ENCODE measurements at places on chromosomes 1 and 21.

DNA sequence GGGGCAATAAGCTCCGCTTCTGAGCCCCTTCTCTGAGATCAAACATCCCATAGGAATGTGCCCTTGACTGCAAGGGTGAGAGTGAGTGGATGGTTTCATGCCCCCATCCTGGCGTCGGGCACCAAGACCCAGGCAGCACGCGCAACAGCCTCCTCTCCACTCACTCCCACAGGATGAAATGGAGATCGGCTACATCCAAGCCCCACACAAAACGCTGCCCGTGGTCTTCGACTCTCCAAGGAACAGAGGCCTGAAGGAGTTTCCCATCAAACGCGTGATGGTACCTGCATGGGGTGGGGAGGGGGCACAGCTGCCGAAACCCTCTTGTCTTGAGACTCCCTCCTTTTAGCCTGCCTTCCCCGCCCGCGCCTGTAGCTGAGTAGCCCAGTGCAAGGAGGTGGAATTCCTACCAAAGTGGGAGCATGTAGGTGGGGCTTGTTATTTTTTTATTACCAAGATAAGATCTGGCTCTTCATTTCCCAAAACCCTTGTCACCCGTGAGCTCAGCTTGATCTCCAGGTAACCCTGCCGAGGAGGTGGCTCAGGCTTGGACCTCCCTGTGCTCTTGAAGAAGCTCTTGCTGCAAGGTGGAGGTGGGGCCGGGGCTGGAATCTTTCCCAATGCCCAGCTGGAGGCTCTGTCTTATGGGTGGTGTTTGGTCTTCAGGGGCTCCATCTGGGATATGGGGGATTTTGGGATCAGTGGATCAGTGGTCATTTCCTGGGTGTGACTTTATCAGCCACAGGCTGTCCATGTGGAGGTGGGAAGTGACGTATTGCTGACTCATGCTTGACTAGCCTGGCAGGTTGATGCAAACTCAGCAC lies 24.0 kb upstream of the PADI6 start:
- DNase-seq = no peak

DNA sequence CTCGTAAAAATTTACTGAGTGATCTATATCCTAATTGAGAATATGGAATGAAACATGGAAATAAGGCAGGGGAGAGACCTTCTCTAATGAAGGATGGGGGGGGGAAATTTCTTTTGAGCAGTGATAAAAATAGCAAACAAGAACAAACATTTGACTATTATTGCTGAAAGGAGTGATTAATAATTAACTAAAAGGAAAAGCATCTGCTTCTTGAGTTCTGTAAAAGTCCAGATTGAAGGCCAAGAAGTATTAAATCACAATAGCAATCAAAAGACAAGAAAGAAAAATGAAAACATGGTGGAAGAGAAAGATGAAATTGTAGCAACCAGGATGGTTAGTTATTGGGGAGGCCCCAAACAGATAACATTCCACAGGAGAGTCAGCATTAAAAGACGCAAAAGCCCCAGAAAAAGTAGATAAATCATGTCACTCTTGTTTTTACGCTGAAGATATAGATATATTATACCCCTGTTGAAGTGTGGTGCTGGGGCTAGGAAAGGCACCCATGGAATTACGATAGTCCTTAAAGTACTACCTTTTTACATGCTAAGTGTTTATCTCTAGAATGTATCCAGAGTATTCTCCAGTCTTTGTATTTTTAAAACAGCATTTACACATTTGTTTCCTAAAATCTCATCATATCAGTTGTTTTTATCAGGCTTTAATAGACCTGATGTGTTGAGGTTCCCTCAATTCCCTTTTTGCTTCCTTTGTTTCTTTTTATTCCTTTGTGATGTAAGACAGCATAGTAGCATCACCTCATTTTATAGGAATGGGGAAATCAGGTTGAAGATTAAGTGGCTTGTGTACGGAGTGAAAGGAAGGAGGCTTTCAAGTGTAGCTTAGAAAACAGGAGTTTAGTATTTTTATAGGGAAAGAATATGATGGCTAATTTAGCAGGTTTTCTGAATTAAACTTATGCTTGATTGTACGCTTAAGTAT lies 28.9 kb downstream of the DISP1 start:
- DNase-seq = no peak

- DNase-seq = no peak
Measured at GRCh38 chr21:26194811-26195251, 24.3 kb upstream of the APP start.

- DNase-seq = no peak
Measured at GRCh38 chr1:81349194-81349965, 451.4 kb upstream of the ADGRL2 start.

DNA sequence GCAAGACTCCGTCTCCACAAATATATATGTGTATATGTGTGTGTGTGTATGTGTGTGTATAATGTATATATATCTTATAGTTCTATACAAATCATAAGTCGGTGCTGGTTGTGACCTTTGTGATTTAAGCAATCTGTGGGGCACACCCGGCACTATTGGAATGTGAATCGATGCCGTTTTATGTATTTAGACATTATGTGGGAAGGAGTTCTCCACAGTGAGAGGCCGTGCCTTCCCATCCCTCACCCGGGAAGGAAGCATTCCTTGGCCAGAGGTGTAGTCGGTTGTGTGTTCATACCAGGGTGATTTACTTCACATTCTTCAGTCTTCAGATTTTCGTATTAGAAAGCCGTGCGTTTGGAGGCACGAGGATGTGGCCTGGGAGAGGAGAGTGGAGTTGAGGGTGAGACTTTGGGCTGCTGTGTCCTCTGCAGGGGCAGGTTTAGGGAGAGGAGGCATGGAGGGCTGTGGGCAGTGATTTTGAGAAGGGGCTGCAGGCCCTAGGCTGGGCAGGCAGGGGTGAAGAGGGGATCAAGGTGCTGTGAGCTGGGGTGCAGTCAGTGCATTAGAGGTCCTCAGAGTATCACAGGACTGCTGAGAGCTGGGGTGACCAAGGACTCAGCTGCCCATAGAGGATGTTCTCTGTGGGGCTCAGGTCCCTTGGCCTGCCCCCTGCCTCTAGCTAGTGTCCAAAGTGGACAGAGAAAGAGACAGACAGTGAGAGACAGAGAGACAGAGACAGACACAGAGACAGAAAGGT lies 57.7 kb downstream of the TRIM11 start:
- DNase-seq = no peak

DNA sequence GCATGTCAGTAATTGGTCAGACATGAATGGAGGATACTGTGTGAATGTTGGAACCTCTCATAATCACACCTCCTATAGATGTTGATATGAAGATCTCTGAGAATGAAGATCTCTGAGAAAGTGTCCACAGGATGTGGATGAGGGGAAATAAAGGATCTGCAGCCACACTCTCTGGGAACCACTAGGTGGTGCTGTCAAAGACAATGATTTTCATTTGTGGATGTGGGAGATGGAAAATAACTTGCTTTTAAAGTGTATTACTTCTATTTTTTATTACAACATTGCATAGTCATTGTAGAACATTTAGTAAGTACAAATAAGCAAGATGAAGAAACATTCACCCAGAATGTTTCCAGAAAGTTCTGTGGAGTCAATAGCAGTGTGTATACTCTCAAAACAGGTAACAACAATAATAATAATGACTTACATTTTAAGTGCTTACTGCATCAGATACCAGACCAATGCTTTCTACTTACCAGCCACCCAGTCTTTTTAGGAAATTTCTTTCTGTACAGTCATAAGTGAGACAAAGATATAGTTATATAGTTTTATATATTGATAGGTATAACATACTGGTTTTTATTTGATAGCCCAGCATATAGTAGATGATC lies 128.2 kb downstream of the ATG4C start:
- no peak for DNase-seq
